ENCODE measurements at places on chromosomes 3 and 15.

GRCh38 chr3:120487191-120487650, 36.4 kb upstream of the FSTL1 start:
- DNase-seq = no peak

GRCh38 chr15:66644869-66645268, 57.2 kb upstream of the SMAD6 start:
- no peak for DNase-seq

GRCh38 chr3:110894574-110894973, 177.0 kb upstream of the NECTIN3 start:
- no peak for DNase-seq

GRCh38 chr3:120468635-120469295, 18.0 kb upstream of the FSTL1 start:
- DNase-seq = no peak

DNA sequence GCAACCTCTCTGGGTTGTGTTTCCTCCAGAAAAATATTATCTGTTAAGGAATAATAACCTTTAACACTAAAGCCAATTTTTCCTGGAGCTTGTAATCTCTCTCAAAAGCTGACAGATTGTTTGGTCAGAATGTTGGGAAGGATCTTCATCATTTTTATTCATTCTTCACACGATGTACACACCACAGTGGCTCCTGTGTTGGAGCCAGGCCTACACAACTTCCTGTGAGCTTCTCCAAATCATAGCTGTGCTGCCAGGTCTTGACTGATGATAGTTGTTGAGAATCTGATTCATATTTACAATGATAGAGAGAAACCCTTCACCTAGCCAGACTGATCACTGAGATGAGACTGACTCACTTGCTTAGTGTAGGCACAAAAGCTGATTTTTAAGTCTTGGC, 151.0 kb upstream of the ROBO2 start:
- DNase-seq = no peak

- DNase-seq = no peak
Measured at GRCh38 chr3:11154036-11154952, at the start of gene HRH1. HRH1 (plus strand) TSS chr3:11154493; CDS start chr3:11259038, 104,545 bp downstream.

GRCh38 chr3:71847794-71848193, 62.8 kb upstream of the PROK2 start:
- DNase-seq = no peak

DNA sequence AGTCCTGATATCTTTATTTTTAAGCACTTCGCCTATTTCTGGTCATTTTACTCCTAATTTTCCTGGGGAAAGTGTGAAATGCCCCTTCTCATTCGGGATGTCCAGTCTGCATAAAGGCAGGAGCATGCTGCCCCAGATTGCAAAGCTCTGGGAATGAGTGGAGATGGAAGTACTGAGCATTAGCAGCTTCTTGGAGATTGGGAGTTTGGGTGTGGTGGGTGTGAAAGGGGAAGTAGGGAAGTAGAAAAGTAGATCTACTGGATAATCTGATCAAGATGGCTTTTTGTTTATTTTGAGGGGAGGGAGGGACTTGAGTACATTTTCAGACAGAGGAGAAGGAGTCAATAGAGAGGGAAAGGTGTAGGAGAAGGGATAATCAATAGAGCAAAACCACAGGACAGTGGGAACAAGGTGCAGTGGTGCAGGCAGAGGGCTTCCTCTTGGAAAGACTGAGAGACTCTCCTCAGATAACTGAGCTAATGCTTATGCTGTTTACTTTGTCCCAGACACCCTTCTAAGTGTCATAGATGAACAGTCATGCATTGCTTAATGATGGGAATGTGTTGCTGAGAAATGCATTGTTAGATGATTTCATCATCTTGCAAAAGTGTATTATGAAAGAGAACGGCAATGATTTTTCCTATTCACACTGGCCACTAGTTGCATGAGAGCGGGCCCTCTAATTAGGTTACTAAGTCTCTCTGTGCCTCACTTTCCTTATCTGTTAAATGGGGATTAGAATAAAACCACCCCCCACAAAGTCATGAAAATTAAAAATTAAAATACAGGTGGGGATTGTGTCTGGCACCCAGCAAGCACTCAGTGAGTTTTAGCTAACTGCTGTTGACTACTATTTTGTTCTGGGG, 45.5 kb downstream of the PHLDB2 start:
- DNase-seq = no peak

GRCh38 chr3:26653811-26654425, 31.3 kb downstream of the LRRC3B start:
- DNase-seq = no peak

DNA sequence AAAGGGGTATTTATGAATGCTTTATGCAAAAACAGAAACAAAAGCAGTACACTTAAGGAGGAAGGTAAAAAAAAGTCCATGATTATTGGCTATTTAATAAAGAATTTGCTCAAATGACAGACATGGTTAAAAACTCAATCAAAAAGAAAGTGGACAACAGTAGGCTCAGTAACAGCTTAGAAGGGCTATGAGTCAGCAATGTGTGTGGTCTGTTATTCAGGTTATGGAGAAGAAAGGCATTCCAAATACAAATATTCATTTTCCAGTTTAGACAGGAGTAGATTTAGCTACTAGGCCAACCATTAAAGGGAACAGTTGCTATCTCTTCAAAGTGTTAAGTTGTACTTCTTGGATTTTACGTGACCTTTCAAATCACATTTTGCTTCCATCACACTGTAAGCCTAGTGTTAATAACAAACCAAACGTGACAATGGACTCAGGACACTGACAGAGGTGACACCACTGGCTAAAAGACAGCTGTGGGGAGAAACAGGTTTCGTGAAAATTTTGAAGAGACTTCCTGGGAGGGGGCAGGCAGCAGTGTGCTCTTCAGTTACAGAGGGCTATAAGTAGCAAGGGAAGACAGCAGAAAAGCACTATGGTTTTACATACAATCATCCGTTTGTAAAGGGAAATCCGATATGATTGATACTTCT, 41.7 kb upstream of the MYO5C start:
- no peak for DNase-seq

DNA sequence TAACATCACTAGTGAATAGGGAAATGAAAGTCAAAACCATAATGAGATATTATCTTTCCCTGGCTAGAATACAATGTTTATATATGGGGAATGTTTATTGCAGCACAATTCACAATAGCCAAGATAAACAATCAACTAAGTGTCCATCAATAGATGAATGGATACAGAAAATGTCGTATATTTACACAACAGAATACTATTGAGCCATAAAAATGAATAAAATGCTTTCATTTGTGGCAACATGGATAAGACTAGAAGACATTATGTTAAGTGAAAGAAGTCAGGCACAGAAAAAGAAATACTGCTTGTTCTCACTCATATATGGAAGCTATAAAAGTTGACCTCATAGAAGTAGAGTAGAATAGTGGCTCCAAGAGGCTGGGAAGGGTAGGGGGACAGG, 65.2 kb downstream of the SLC9C1 start:
- no peak for DNase-seq

DNA sequence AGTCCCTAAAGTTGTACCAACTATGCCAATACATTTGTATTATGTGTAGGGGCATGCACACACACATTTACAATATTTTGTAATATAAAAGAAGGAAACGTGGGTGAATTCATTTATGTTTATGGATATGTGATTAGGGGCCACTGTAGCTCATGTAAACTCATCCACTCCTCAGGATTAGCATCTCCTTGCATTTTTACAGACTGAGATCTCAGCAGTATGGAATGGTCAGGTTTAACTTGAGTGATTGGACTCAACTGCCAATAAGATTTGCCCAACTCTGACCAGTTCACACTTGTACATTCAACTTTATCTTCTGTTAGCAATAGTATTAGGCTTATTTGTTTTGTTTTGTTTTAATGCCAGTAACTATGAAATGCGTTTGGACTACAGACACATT, 36.5 kb downstream of the PSMD6 start:
- DNase-seq = no peak

DNA sequence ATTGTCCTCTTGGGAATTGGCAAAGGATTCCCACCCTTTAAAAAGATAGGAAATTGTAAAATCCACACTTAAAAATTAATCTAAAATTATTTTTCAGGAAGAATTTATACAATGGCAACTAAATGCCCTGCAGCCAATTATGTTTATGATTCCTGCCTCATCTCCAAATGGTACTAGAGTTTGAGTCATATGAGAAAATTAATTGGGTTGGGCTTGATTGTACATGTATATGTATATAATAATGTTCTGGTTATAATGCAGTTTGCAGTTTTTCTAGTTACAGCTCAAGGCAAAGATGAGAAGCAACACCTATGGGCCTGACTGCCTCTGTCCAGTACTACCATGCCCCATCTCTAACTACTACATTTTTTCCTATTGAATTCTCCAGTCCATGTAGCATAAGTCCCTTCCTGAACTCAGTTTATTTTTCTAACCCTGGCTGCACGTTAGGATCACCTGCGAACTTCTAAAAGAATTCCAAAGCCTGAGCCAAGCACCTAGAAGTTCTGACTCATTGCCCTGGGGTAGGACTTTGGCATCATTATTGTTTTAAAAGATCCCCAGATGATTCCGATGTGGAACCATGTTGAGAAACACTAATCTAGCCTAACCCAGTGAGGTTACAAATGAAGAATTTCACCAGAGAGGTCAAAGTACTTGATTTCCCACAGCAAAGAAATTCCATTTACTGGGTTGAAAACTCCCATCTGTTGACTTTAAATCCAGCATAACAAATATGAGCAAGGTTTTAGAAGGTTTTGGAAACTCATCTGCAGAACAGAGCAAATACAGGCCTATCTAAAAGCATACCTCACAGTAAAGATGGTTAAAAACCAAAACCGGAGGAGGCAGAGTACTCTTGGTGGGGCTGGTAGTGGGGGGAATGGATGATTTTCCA, 19.4 kb downstream of the TGFBR2 start:
- no peak for DNase-seq

DNA sequence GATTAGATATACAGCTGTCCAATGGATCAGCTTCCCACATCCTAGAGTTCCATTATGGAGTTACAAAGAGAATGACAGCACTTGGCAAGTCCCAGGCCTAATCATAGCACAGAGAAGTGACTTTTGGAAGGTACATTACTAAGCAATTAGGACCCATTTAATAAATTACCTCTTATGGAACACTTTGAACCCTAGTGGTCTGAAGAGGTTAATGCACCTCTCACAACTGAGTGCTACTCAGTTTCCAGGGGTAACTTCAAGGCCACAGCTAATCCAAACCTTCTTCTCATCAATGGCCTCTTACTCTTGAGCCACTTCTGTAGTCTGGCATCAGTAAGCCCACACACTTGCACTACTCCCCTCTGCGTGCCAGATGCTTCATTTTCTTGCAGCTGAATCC, 34.9 kb upstream of the MEIS2 start:
- no peak for DNase-seq

- no peak for DNase-seq
Measured at GRCh38 chr15:99076109-99076508, 28.8 kb upstream of the SYNM start.

- no peak for DNase-seq
Measured at GRCh38 chr3:103052236-103052830, 617.5 kb downstream of the ZPLD1 start.

DNA sequence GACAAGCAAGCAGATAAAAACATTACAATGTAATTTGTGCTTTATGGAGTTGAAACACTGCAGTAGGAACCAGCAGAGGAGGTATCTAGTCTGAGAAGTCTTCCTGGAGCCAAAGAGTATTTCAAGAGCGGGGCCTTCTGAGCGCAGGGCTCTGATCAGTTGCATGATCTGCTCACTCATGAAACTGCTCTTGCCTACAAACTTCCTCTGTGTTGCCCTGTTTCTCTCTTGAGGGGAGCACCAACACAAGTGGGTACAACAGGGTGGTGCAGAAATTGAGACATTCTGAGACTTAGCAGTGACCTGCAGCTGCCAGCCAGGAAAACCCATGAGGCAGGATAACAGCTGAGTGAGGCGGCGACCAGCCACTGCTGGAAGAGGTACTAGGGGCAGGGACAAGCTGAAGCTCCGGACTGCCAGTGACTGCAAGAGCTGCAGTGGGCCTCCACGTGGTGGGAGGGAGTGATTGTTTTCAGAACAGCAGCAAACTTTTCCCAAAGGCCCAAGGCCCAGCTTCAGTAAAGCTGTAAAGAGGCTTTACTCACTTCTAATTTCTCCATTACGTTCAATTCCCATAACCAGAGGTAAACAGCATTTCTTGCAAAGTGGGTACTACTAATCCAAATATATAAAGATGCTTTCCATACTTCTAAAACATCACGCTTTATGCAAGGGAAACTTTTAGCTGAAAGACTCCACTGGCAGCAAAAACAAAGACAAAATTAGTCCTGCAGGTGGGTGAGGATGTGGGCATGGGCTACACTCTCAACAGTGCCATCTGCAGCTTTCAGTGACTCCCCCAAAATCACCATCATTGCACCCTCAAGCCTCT, 69.0 kb upstream of the LPP start:
- DNase-seq = no peak

- peak; percentile 89 for DNase-seq
Measured at GRCh38 chr15:84658080-84658787, at the start of gene NMB. NMB (minus strand) TSS chr15:84658199; CDS start chr15:84658152, 47 bp downstream.

- no peak for DNase-seq
Measured at GRCh38 chr3:69426967-69427304, 41.0 kb upstream of the FRMD4B start.

DNA sequence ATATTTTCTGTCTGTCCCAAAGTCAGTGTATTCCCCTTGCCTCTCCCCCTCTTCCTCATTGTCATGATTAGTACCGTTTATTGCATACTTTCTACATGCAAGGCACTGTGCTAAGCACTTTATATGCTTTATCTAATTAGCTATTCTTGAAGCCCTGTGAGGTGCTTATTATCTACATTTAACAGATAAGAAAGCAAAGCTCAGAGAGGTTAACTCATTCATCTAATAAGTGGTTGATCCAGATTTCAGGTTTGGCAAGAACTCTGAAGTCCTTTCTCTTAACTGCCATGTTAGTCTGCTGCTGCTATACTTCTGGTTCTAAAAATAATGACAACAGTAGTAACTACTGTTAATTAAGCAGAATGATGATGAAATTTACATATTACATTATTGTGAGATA, 13.5 kb downstream of the IQGAP1 start:
- no peak for DNase-seq

- no peak for DNase-seq
Measured at GRCh38 chr3:194150252-194150934, 14.4 kb downstream of the HES1 start.

- DNase-seq = no peak
Measured at GRCh38 chr3:80023010-80023409, 255.2 kb upstream of the ROBO1 start.

GRCh38 chr3:173825730-173826129, 428.2 kb downstream of the NLGN1 start:
- DNase-seq = no peak

GRCh38 chr3:142787719-142788118, 63.9 kb downstream of the TRPC1 start:
- DNase-seq = no peak

Data from GM06990 (cell line).